ENCODE measurements at places on chromosomes 12 and 14.

DNA sequence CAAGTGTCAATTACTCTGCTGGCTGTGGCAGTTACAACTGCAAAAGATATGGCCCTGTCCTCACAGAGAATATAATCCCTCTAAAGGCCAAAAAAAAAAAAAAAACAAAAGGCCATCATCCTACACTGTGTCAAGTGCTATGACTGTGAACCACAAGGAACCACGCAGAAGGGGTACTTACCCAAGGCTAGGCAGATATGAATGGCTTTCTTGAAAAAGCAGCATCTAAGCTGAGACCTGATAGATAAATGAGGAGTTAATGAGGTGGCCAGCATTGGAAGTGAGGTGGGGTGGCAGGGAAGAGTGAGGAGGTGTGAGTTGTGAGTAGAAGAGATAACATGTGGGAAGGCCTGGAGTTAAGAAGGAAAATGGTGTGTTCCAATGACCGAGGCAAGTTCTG lies 16.4 kb upstream of the IL22 start:
- ATAC-seq, result no peak

DNA sequence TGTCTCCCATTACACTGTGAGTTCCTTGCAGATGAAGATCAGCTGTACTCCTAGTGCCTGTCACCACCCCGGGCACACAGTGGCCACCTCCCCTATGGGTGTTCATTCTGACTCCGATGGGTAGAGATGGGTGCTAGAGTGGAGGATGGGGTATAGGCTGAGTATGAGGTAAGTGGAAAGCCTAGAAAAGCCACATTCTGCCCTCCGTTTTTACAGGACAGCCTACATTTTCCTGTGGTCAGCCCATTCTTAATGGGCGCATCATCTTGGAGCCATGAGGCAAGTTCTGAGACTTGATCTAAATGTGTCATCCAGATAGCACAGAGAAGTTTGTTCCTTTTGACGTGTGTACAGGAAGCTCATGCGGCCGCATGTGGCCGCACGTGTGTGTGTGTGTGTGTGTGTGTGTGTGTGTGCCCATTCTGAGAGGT lies 166.7 kb upstream of the HIF1A start:
- ATAC-seq, result peak; percentile 15

DNA sequence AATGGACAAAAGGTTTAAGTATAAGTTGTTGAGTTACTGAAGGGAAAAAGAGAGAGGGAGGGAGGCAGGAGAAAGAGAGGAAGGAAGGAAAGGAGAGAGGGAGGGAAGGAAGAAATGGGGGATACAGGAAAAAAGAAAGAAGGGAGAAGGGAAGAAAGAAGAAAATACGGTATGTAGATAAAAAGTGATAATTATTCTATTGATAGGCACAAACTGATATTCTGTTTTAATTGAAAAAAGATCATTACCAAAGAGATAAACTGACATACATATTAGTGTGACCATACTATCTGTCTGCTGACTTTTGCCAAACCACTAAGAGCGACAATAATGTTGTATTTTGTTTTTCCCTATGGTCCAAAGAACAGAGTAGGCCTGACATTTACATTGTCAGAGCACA lies 154.5 kb downstream of the LRFN5 start:
- no peak for ATAC-seq

DNA sequence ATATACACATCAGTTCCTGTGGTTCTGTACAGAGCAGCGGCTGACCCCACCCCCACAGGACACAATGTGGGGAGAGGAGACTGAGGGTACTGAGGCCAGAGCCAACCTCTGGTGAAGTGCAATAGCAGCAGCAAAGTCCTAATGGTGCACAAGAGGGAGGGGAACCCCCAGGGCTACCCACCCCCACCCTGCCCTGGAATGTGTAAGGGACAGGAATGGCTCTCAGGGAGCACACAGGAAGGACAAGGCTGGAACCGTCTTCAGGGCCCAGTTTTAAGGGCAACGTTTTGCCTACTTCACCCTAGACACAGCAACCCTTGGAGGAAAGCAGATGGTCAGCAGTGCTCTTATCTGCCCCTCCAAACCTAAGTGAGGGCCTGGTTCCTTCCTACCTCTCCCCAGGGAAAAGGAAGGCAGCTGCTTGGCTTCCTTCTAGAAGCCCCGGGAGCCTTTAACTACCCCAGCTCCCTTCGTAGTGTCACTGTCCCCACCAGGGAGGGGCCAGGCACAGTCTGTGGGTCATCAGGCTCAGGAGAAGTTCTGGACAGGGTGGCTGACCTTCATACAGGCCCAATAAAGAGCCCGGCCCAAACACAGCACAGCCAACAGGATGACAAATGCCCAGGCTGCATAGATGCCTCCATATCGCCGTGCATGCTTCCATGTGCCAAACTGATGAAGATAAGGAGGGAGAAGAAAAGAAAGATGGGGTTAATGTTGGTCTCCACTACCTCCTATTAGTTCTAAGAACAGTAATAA lies 3.0 kb downstream of the PIP4P1 start:
- no peak for ATAC-seq

DNA sequence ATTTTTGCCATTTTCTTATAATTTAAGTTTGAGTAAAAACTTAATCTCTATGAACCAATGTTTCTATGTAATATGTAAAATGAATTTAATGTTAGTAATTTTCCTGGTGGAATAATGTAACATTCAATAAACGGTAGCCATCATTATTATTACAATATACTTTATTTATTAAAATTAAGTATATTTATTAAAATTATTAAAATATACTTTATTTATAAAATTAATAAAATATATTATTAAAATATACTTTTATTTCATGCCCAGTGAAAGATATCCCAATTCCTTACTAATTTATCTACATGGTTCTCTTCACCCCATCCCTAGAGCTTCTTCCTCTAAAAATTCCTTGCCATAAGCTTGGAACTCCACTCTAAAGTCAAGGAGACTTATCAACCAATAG lies 2.5 kb downstream of the CAPS2 start:
- ATAC-seq, result no peak

GRCh38 chr12:25942709-25943108 lies 15.8 kb upstream of the RASSF8 start:
- ATAC-seq, result peak; percentile 28

GRCh38 chr14:104436741-104437701 lies 142.5 kb upstream of the C14orf180 start:
- no peak for ATAC-seq

GRCh38 chr14:72850360-72850759 lies 43.5 kb downstream of the DPF3 start:
- no peak for ATAC-seq

DNA sequence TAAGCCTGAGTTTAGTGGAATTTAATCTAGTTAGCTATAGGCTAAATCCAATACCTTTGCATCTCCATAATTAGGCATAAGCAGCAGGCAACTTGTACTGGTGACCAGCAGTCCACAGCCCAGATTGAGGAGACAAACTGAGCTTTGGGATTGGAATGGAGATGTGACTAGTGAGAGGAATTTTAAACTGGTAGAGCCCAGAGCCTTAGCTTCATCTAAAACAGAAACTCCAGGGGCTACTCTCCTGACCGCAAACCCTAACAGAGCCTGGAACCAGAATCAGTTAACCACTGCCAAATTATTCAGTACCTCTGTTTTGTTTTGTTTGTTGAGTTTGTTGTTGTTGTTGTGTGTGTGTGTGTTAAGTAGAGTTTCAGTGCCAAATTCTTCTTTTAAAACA lies 53.2 kb downstream of the TSPAN19 start:
- ATAC-seq, result no peak

GRCh38 chr14:55070981-55071411 lies 19.5 kb downstream of the MAPK1IP1L start:
- peak; percentile 5 for ATAC-seq

GRCh38 chr14:104292084-104292970 lies 153.9 kb downstream of the KIF26A start:
- ATAC-seq, result no peak

DNA sequence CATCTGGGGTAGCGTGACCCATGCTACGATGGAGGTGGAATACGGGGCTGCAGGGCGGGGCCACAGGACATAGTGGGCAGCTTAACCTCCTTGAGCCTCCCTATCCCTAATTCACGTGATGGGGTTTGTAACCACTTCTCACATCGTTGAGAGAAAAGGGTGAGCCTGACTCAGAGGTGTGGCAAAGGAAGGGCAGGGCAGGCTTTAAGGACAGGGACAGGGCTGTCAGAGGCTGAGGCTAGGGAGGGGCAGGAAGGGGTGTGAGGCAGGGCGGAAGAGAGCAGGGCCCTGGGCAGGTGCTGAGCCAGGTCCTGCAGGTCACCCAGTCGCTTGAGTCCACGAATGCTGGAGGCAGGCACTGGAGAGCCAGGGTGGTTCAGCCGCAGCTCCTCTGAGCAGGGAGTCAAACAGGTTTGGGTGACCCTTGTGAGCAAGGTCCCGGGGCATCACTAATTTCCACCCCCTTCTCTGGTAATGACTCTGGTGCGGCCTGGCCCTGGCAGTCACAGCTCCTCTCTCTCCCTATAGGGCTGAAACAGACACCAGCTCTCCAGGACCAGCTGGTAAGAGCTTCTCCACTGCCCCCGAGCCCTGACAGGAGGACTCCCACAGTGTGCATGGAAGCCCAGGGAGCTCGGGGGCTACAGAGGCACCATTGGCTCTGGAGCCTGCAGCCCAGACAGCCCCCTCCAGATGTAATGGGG lies 7.5 kb upstream of the AQP2 start:
- ATAC-seq, result no peak

GRCh38 chr12:62264706-62265105 lies 4.5 kb downstream of the USP15 start:
- no peak for ATAC-seq

GRCh38 chr12:28059668-28060067 lies 87.1 kb upstream of the PTHLH start:
- peak; percentile 59 for ATAC-seq

DNA sequence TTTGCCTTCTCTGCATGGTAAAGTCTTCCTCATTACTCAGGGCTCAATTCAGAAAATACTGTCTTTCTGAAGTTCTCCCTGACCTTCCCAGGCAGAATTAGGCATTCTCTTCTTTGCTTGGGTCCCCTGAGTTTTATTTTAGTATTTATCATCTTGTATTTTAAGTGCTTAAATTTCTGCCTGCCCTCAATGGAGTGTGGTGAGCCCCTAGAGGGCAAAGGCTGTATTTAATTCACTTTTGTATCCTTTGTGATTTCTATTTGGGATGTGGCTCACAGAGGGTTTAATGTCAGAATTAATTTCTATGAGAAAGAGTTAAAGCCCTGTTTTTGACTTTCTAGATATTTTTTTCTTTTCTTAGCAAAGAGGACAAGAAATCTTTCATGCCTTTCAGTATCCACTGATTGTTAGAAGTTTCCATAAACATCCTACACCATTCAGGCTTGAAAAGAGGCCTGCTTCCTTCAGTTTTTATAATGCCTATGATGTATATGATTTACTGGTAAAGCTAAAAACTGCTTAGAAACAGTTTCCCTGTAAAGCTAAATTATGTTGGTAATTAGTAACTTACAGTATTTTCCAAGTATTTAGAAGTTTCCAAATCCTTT lies 55.6 kb upstream of the PTPRB start:
- peak; percentile 93 for ATAC-seq

DNA sequence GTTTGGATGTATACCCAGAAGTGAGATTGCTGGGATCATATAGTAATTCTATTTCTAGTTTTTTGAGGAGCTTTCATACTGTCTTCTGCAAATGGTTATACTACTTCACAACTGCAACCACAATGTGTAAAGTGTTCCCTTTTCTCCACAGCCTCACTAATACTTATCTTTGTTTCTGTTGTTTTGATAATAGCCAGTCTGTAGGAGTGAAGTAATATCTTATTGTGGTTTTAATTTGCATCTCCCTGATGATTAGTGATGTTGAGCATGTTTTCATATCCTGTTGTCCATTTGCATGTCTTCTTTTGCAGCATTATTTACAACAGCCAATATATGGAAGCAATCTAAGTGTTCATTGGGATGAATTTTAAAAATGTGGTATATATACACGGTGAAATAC lies 29.9 kb downstream of the GABARAPL1 start:
- ATAC-seq, result no peak
